Activated CD8-positive, alpha-beta memory T cell treated with anti-CD3 and anti-CD28 coated beads for 24 hours (primary cell): ENCODE measurements at places on chromosomes 3 and 15.

DNA sequence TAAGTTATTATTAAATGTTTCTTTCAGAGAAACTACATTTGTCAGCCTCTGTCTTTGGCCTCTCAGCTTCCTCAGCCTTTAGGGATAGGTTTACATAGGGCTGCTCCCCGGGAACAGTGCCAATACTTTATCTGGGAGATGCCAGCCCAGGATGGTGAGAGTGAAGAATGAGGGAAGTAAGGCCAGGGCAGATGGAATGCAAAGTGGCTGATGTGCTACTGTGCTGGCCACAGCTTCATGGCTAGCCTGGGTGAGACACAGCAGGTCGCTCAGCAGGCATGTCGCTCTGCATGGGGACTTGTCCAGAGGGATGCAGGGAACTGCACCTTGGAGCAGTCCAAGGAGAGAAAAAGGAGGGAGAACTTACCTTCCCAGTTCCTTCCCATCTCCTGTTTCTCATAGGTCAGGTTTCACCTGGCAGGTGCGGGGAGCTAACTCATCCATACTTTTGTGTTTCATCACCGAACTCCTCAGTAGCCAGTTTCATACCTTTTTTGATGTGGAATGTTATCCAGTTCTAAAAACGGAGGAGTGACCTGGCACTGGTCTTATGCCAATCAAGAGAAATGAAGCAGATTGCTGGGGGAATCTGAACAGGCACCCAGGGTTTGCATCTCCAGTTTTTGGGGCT is 30.9 kb upstream of the C15orf39 start:
- no peak for DNase-seq

- no peak for DNase-seq
Observed at GRCh38 chr3:35946854-35947515, 307.7 kb downstream of the ARPP21 start.

DNA sequence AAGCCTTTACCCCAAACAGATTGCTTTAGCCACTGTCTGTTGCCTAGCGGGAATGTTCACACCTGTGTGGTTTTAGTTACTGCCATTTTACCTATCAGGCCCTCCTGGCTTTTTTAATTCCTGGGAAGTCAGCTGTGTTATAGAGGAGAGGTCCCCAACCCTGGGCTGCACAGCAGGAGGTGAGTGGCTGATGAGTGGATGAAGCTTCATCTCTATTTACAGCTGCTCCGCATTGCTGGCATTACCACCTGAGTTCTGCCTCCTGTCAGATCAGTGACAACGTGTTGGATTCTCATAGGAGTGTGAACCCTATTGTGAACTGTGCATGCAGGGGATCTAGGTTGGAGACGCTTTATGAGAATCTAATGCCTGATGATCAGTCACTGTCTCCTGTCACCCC is 127.0 kb downstream of the MBNL1 start:
- DNase-seq: no peak

DNA sequence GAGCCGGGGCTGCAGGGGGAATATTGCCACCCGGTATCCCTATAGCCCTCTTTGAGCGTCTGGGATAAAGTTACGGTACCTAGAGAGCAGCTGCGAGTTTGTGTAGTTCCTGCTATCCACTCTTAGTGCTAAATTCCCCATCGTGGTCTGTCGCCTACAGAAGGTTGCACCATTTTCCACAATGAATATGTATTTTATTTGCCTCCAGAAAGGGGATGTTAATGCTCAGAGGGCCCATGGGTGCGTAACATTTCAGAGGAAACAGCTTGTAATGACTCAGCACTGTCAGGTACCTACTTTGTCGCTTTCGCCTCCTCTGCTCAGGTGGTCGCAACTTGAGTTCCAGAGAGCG is 1.1 kb downstream of the SLCO3A1 start:
- no peak for DNase-seq

GRCh38 chr3:187989575-187990153 is 164.3 kb upstream of the LPP start:
- no peak for DNase-seq

DNA sequence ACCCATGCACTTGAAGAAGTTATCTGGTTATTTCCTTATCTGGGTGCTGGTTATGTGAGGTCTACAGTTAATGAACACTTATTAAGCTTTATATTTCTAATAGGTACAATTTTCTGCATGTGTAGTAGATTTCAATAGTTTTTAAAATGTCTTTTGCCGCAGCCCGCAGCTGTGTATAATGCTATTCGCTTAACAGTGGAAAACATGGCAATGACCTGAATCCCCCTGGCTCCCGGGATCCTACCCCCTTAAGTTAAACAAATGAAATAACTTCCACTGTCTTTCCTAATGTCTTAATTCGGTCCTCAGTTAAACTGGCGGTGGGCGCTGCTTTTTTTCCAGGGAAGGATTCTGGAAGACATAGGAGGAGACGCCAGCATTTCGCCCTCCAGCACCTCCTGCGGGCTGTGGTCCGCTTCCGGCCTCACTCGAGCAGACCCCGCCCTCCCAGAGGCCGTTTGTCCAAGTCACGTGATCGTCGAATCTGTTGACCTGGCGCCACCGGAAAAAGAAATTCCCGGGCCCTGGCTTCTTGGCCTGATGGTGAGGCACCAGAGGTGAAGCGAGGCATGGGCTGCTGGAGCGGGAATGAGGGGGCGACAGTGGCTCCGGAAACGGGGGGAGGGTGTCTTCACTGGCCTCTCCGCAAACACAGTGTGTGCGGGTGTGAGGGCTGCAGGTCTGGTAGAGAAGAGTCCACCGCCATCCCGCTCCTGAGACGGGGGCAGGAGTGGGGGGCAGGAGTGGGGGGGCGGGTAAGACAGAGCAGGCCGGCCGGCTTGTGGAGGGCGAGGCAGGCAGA is 45.6 kb upstream of the CSPG4 start:
- peak; percentile 84 for DNase-seq

DNA sequence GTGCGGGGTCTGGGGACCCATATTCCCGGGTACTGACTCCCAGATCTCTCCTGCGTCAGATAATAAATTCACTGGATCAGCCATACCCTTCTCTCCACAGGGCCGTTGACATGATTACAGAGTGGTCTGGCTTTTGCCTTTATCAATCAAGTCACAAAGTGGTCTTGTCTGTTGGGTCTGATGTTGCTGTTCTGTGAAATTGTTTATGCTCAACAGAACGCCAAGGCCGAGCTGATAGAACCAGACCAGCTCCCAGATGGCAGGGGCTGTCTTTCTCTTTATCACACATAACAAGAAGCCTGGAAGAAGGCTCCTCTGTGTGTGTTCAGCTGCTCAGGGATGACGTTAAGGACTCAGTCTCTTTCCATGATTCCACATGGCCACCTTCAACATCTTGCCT is 751 bp upstream of the DCLK3 start:
- DNase-seq: no peak

GRCh38 chr3:155014953-155015352 is 65.2 kb upstream of the MME start:
- no peak for DNase-seq

DNA sequence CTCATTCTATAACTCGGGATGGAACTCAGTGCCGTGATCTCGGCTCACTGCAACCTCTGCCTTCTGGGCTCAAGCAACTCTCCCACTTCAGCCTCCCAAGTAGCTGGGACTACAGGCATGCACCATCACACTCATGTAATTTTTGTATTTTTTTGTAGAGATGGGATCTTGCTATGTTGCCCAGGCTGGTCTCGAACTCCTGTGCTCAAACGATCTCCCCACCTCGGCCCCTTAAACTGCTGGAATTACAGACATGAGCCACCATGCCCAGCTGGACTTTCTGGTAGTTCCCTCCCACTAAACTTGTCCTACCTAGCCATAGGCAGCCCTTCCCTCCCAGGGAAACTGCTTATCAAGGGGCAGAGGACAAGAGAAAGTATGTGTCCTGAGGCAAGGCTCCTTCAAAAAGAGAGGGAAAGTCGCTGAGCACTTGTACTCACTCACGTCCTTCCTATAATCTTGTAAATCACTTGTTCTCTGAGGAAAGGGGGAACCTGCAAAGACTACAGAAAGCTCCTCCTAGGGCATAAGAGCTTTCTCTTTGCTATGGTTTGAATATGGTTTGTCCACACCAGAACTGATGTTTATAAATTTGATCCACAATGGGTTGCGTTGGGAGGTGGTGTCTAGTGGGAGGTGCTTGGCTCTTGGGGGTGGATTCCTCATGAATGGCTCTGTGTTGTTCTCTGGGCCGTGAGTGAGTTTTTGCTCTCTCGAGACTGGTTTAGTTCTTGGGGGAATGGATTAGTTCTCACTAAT is 13.6 kb upstream of the TBL1XR1 start:
- DNase-seq: no peak

- DNase-seq: no peak
Observed at GRCh38 chr3:6965881-6966280, 105.0 kb downstream of the GRM7 start.

- DNase-seq: no peak
Observed at GRCh38 chr3:186382217-186382885, 20.3 kb upstream of the DGKG start.

- DNase-seq: no peak
Observed at GRCh38 chr3:45453839-45454238, 65.5 kb downstream of the LARS2 start.

DNA sequence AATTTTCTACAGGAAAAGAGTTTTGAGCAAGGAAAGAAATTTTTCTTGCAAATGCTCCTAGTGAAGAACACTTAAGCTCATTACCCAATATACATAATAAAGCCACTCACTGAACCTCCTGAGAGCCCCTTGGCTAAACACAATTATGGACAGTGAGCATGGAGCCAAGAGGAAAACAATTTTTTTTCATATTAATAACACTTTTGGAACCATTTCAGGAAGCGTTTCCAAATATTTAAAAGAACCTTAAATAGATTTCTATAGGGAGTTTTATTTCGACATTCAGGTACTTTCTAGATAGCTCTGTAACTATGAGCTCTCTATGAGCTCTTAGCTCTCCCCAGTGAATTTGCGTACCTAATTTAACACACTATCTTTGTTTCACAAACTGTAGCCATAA is 581.1 kb downstream of the ZNF385D start:
- DNase-seq: no peak

DNA sequence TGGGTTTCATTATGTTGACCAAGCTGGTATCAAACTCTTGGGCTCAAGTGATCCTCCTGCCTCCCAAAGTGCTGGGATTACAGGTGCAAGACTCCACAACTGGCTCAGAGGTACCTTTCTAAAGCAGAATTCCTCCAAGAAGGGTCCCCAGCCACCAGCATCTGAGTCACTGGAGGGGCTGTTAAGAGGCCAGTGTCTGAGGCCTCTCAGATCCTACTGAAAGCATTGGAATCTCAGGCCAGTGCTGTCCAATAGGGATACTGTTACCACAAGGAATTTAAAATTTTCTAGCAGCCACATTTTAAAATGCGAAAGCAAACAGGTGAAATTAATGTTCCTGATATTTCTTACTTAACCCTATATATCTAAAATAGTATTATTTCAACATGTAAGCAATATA is 1.3 kb downstream of the CAV3 start:
- DNase-seq: no peak

DNA sequence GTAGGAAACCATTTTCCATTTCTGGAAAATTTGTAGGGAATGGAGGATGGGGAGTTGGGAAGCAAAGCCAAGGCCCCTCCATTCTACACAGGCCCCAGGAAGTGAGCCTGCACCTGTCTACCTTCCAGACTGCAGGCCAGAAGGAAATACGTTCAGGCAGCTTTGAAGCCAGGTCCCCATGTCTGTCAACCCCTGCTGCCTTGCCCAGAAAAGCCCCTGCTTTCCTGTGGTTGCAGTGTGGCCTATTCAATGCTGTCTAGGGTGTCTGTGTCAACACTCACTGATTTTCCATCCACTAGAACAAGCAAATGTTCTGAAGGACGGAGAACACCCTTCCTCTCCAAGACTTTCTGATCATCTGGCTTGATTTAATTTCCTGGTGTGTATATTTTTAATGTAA is 281.9 kb downstream of the TLE3 start:
- DNase-seq: no peak

GRCh38 chr3:120615847-120616609 is 19.9 kb downstream of the NDUFB4 start:
- no peak for DNase-seq

DNA sequence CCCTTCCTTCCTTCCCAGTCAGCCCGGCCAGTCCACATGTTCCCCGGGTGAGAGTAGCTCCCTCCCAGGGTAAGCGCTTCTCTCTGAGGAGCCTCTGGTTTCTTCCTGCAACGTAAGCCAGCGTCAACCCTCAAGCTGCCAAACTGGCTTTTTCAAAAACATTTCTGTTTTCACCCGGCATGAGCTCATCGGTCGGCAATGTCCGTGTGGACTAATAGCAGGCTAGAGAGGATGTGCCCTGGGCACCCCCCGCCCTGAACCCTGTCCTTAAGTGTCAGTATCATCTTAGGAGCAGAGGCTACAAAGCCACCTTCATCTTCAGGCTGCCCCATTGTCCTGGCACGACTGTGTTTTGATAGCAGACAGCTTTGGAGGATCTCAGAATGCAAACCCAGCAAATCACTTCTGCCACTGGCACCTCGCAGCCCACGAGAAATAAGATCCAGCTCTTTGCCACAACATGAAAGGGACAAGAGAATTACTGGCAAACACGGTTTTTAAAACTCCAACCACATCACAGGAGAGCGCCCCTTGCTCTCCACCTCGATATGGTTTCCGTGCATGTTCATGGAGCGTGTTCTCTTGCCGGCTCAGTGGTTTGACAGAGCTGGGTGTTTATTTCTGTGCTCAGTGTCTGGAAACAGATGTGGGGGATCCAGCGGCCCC is 9.9 kb downstream of the ALDH1A3 start:
- DNase-seq: no peak

DNA sequence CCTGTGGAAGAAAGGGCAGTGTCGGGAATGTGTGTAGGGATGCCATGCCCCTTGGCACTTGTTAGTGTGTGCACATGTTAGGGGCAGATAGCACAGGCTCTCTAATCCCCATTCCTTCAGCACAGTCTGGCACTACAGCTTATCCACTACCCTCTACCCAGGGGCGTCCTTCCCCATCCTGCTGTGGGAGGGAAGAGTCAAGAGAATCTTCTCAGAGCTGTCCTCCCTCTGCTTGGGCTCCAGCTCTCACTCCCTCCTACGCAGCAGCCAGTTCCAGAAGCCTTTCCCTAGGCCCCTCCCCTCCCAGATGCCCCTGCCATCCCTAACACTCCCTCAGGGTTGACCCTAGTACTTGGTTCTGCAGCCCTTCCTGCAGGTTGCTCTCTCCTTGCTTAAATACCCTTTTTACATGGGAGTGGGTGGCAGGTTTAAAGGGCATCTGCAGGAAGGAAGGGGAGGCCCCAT is 815 bp upstream of the GRM2 start:
- DNase-seq: no peak

GRCh38 chr3:110813541-110813940 is 258.1 kb upstream of the NECTIN3 start:
- DNase-seq: no peak

- DNase-seq: no peak
Observed at GRCh38 chr15:57019496-57020160, 101.2 kb downstream of the TCF12 start.

- DNase-seq: no peak
Observed at GRCh38 chr15:59349680-59350420, 22.8 kb downstream of the MYO1E start.

GRCh38 chr15:25863111-25863967 is at the start of gene ATP10A:
Gene ATP10A, minus strand, starts transcription at chr15:25863327. Its CDS starts 231 bp downstream, at chr15:25863096.
- peak; percentile 76 for DNase-seq

DNA sequence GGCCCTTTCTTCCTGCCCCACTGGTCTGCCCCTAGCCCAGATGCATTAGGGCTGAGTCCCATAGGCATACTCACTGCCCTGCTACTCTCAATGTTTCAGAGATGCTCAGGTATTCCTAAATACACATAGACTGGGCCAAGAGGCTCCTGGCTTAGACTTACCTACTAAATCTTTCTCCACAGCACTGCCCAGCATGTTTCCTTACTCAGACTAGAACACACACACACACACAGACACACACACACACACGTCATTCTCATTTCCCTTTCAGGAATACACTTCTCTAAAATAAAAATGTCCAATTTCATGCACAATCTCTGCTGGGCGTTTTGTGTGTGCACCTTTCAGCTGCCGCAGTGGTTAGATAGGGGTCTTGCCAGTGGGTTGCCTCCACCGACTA is 175.7 kb downstream of the FAM43A start:
- no peak for DNase-seq
